ENCODE measurements at places on chromosomes 2 and 18. TPM values are rescaled to one million over a fixed set of nuclear protein-coding genes. Genes with fewer than 3 reads are reported as not detected.
A peak's percentile ranks its signal among the peaks of the same experiment; 100 is the strongest.

GRCh38 chr2:165407466-165407865 lies 62.0 kb upstream of the CSRNP3 start:
- peak; percentile 55 for DNase-seq

- DNase-seq, result no peak
Observed at GRCh38 chr2:163187995-163188655, 349.6 kb upstream of the KCNH7 start.

Gene TWIST2
- 5.6 TPM for polyA plus RNA-seq

DNA sequence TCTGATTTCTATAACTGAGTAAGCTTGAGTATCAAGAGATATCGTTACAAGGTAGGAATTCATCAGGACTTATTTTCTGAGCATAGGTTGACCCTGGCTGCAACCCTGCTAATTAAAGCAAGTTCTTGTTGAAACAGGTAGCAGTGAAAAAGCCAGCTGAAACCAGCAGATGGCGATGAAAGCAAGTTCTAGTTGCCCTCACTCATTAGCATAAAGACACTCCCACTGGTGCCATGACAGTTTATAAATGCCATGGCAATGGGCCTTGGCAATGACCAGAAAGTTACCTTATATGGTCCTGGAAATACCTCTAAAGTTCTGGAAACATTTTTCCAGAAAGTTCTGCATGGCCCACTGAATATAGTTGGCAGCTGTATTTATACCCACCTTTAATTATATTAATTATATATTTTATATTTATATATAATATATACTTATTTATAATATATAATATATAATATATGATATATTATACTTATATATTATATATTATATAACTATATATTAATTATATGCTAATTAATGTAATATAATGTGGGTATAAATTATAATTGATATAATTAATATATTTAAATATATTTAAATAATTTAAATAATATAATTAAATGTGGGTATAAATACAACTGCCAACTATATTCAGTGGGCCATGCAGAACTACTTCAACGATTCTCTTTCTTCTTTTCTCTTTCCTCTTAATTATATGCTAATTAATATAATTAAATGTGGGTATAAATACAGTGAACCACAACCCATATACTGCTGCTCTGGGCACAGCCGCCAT lies 188.0 kb downstream of the CDH7 start:
- peak; percentile 3 for DNase-seq

GRCh38 chr2:100207411-100207885 lies 65.1 kb upstream of the AFF3 start:
- DNase-seq, result no peak

DNA sequence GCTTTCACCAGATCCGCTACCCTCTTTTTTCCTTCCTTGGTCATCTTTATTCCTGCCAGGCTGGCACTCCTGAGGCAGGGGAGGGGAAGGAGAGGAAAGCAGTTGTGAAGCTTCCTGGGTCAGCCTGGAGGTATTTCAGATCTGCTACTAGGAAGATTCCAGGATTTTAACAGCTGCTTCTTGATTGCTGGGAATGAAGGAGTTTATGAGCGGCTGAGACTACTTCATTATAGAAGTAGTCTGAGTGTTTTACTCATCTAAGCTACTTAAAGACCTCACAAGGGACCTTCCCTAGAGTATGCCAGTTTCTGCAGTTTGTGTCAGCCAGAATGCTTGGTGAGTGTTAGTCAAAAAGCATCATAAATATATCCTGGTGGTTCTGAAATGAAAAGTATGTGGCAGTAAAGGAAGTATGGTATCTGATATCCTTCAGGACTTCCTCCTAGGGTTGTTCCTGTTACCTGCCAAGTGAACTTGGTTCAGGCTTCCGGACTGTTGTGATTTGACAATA lies 1.9 kb downstream of the TANC1 start:
- no peak for DNase-seq

- DNase-seq, result no peak
Observed at GRCh38 chr2:170206805-170207407, 29.0 kb downstream of the MYO3B start.

GRCh38 chr2:224901121-224901676 lies 141.1 kb downstream of the DOCK10 start:
- no peak for DNase-seq

Measured in muscle of back (tissue), 13 donors.